ENCODE measurements at places on chromosomes 7 and 10. TPM values are rescaled to one million over a fixed set of nuclear protein-coding genes. Genes with fewer than 3 reads are reported as not detected.

The AASS gene
- total RNA-seq: 1.8 TPM

GRCh38 chr10:60932756-60933155 is 11.2 kb downstream of the RHOBTB1 start:
- no peak for DNase-seq

DNA sequence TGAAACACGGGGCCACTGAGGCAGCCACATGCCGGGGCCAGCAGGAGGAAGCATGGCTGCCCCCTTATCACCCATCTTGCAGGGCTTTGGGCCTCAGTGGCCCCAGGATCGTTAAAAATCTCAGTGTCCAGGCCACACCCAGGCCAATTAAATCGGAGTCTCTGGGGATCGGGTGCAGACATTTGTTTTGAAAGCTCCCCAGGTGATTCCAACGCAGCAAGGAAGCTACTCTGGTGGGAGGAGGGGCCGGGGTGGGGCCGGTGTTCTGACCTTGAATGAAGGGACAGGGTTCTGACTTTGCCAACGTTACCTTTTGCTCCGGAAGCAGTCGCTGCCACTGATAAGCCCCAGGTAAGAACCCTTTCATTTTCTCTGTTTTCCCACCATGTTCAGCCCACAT is 412.3 kb upstream of the FOXK1 start:
- DNase-seq: no peak

The NME8 gene
- not detected for total RNA-seq

The MARVELD1 gene
- 37.0 TPM for total RNA-seq

DNA sequence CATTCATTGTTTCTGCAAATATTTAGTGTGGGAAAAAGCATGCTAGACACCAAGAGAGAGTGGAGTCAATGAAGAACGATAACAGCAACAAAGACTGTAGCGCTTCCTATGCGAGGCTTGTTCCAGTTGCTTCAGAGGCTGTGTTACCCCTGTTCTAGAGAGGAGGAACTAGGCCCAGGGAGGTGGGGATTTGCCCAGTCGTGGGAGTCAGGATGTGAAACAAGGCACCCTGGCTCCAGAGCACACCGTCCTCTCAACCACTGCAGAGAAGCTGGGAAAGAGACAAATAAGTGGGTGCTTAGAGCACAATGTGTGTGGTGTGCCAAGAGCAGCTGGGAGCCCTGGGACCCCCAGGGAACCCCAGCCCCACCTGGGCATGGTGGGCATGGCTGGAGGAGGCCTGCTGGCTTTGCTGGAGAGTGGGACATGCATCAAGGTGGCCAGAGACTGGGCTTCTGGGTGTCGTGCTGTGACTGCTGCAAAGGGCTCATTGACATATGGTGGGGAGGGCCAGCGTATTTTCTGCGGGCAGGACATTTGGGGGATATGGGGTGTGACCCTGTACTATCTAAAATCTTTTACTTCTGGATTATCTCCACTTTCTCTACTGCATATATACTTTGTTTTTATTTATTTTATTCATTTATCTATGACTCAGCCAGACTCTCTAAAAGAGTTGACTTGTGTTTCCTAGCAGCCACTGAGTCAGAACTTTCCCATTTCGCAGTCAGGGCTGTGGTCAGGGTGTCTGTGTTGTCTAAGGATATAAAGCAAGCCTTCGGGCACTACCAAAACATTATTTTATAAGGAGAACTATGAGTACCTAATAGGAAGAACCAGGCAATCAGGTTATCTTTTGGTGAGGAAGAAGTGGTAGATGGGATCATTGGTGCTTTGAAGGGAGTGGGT is 95.4 kb downstream of the TCF7L2 start:
- no peak for DNase-seq

- no peak for DNase-seq
These were observed 54.4 kb downstream of the PROSER2 start for GRCh38 chr10:11877591-11877905.

The EMX2 gene
- total RNA-seq: 0.31 TPM

GRCh38 chr10:89296220-89296648 is 5.6 kb upstream of the IFIT2 start:
- DNase-seq: no peak

The CTAGE6 gene
- 0.22 TPM for total RNA-seq

- DNase-seq: no peak
These were observed 229.7 kb downstream of the CDK14 start for GRCh38 chr7:90825779-90826178.

The NXPH1 gene
- not detected for total RNA-seq

DNA sequence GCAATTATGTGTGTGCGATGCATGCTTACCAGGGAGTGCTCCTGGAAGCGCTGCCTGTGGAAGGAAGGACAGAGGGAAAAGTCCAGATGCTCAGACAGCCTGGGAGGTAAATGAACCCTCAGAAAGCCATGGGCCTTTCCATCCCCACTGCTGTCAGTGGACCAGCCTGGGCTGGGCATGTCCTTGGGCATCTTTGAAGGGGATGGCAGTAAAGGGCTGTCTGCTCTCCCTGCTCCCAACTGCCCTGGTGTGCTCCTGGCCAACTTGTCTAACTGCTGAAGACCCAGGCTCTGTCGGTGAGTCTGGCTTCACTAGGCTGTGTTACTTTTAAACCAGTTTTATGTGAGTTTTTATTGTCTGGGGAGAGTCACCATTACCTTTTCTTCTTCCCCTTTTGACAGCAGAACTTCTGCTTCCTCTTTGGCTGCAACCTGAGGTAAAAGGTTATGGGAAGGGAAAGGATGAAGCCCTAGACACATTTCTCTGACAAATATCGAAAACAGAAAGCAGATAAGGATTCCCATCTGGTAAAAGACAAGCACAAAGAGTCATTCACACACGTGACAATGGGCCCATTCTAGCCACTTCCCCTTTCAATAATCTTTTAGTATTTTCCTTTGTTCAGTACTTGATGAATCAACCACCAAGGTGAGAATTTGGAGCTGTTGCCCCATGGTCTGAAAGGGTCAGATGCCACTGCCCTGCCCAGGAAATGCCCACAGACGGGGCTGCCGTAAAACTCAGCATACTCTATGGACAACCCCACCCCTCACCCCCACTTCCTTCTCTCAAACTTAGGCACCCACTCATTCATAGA is 27.6 kb upstream of the PIK3AP1 start:
- DNase-seq: no peak

GRCh38 chr10:22342421-22342820 is 2.9 kb upstream of the SPAG6 start:
- DNase-seq: no peak

The COL13A1 gene
- 1.4 TPM for total RNA-seq

GRCh38 chr10:69745698-69746097 is 56.0 kb upstream of the COL13A1 start:
- DNase-seq: no peak

- DNase-seq: no peak
These were observed 45.1 kb downstream of the TMEM60 start for GRCh38 chr7:77753173-77753572.

GRCh38 chr7:67753891-67754290 is 757.3 kb downstream of the TYW1 start:
- DNase-seq: no peak

The CCDC146 gene
- total RNA-seq: 15.7 TPM

The TSPAN12 gene
- 32.1 TPM for total RNA-seq

- peak; percentile 61 for DNase-seq
These were observed 26.6 kb upstream of the ASCC1 start for GRCh38 chr10:72242675-72243074.

- DNase-seq: no peak
These were observed 31.7 kb upstream of the IKZF1 start for GRCh38 chr7:50272808-50273207.

GRCh38 chr10:34627741-34628140 is 187.4 kb downstream of the PARD3 start:
- DNase-seq: no peak

DNA sequence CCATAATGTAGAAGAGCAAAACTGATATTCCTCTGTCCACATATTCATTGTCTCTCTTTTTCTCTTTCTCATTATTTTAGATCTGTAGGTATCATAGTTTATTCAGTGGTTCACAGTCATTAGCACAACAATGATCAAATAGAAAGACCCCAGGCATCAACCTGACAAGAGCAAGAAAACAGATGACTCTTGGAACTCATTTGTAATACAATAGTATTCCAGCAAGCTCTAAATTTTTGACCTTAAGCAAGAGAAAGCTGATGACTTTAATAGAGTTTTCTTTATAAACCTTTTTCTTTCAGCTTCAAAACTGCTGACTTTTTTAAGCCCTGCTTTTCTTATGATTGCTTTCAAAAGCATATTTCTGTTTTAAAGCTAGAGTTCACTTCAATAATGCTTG is 507.5 kb upstream of the SORCS1 start:
- no peak for DNase-seq

DNA sequence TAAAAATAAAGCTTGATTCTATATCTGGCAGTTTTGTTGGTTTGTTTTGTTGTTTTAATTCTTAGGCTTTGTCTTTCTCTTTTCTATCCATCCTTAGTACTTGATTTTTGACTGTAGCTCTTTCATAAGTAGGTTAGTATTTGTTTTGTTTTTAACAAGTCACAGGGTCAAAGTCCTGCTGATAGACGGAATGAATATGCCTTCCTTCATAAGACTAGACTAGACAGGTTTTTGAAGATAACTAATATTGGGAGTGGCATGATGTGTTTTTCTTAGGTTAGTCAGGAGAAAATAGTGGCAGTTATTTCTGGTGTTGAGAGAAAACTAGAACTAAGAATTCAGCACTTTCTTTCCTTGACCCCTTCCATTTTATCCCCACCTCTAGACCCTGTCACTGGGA is 50.4 kb downstream of the CASD1 start:
- DNase-seq: no peak

The SMKR1 gene
- not detected for total RNA-seq

- DNase-seq: no peak
These were observed 16.3 kb downstream of the ZMIZ1 start for GRCh38 chr10:79084972-79085597.

- DNase-seq: no peak
These were observed 16.5 kb downstream of the PLXDC2 start for GRCh38 chr10:19832699-19833098.

DNA sequence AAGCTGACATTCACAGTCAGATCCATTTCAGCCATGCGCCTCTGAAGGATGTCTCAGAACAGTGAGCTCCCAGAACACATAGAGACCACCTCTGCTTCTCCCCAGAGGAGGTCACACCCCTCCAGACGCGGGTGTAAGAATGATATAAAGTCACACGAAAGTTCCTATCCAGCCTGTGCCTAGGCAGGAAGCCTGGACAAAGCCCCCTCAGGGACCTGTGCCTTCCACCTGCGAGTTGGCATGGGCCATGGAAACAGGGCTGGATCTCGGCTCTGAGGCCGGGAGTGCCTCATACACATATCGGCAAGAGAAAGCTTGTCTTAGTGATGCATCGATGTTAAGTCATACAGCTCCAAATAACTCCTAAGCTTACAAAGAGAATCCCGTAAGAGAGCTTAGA is 5.0 kb downstream of the VIPR2 start:
- DNase-seq: no peak

- DNase-seq: no peak
These were observed 183.4 kb downstream of the PRKG1 start for GRCh38 chr10:51257511-51258248.

The AS3MT gene
- total RNA-seq: 0.61 TPM

The AUTS2 gene
- 43.3 TPM for total RNA-seq

DNA sequence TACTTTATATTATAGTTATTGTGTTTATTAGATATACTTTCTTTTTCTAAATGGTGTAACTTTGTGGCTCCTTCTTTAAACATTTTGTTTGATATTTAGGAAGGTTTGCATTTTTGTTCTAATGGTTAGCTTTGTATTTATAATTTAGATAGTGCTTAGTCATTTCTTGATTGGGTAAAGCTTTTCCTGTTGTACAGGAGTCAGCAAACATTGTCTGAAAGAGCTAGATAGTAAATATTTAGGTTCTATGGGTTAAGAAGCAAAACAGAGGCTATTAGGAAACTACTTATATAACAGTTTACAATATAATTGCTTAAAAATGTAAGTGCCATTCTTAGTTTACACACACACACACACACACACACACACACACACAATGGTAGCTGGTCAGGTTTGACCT is 70.6 kb upstream of the CCDC6 start:
- DNase-seq: no peak

The PDK4 gene
- 18.9 TPM for total RNA-seq

DNA sequence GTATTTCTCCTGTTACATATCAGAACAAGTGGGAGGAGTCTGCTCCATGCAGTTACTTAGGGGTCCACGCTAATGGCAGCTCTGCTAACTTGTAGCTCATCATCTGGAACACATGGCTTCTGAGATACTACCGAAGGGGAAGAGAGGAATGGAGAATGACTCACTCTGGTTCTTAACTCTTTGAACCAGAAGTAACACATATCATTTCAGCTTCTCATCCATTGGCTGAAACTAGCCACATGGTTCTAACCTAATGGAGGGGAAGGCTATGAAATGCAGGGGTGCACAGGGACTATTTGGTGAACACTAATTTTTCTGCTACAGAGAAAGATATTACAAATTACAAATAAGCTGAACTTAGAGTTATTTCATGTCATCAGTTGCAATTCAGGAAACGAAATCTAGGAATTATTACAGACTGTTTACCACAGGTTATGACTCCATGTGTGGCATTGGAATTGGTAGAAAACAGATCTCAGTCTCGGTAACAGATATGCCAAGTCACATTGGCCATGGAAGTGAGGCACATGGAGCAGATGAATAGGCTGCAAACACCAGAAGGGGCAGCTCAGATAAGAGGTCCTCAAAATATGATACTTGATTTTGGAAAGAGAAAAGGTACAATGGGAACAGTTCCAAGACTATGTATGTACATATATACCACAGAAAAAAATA is 9.4 kb upstream of the KAT6B start:
- no peak for DNase-seq

The TMEM225B gene
- not detected for total RNA-seq

DNA sequence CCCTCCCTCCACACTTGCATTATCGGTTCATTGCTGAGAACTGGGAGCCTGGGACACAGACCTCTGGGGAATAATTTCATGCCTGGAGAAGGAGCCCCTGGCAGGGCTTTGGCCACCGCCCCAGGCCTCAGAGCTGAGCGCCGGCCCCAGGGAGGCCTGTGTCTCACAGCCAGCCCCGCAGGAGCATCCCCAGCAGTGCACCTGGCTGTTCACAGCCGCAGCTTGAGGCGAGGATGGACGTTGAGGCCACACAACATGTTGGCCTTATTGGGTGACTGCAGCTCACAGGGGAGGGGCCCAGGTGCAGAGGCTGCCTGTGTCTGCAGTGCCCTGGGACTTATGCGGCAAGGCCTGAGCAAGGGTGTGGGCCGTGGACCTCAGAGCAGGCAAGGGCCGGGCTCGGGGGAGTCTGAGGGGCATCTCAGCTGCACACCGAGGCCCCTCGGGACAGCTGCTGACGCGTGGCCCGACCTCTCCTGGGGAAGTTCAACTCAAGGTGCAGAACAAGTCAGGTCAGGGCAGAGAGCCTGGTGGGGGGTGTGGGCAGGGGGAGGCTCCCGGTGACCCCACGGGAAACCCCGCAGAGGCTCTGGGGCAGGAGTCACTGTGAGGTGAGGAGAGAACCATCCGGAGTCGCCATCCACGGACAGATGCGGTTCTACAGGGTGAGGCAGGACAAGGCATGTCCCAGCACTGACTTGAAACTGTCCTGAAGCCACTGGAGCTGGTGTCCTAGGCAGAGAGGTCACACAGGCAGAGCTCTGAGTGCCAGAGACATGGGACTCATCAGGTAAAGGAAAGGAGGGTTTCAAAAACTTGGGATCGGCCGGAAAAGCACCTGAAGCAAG is 13.1 kb upstream of the UBE3C start:
- no peak for DNase-seq

Measured in left colon (tissue), 2 donors.